ENCODE measurements at places on chromosomes 16 and 17.
A peak's percentile ranks its signal among the peaks of the same experiment; 100 is the strongest.

GRCh38 chr16:57167953-57168352 is 17.9 kb downstream of the PSME3IP1 start:
- DNase-seq = no peak

GRCh38 chr17:38961413-38961812 is 5.8 kb downstream of the FBXO47 start:
- no peak for DNase-seq

DNA sequence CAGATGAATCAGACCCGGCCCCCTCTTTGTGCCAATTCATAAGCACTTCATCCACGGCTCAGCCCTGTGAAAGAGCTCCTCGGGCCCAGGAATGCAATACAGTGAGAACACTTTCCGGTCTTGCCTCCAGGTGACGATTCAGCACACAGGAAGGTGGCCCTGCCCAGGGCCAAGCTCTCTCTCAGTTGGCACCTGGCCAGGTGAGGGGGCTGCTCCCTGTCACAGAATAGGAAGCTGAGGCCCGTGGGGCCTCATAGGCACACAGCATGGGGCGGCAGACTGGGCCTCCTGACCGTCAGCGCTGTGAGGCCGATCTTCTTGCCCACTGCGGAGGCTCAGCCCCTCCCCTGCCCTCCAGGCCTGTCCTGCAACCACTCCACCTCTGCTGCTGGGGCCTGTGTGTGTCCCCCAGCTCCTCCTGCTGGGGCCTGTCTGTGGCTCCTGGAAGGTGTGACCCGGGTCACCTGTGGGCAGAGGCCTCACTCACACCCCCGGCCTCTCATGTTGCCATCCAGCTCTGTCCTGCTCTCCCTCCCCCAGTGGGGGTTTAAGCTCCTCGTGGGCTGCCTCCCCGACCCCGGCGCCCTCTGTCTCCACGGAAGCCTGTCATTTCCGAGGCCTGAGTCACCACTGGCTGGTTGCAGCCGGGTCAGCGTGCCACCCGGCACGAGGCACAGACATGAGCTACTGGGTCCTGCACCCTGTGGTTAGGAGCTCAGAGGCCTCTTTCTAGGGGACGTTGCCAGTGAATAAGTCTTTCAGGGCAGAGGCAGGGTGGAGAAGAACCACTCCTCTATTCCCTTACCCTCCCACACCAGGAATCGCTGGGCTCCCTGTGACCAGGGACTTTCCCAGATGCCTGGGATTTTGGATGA is 114.4 kb downstream of the SEC14L1 start:
- DNase-seq = no peak

- DNase-seq = no peak
Observed at GRCh38 chr17:9886141-9886930, 18.7 kb downstream of the RCVRN start.

GRCh38 chr17:17770632-17771044 is 66.1 kb downstream of the SREBF1 start:
- DNase-seq = no peak

GRCh38 chr16:67246756-67247191 is 507 bp downstream of the FHOD1 start:
- peak; percentile 87 for DNase-seq
